ENCODE measurements at places on chromosomes 3 and 15. TPM values are rescaled to one million over a fixed set of nuclear protein-coding genes. Genes with fewer than 3 reads are reported as not detected.

DNA sequence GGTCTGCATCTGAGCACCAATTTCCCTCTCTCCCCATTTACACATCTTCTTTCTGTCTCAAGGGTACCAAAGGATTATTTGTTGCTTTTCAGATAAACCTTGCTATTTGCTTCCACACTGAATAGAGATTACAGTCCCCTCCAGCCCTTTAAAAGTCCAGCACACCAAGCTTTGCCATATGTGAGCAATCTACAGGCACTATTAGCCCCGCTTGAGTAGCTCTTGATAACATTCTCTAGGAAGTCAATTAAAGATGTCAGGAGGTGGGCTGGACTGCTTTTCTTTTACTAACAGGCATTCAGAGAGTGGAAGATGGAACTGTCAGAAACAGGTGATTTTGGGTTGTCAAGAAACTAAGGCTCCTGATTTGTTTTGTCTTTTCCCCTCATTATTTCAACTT lies 417.0 kb downstream of the ROBO2 start:
- H3K4me1 ChIP-seq: no peaks in the 10 kb centered on the region
- no peaks in the 10 kb centered on the region for H3K27me3 ChIP-seq
- H3K27ac ChIP-seq: no peak overlapping the region
- no peak overlapping the region for H3K4me3 ChIP-seq

- no peaks in the 10 kb centered on the region for H3K36me3 ChIP-seq
- H3K27me3 ChIP-seq: no peaks in the 10 kb centered on the region
- peaks cover 36% of the 10 kb centered on the region for H3K4me1 ChIP-seq
- peak; percentile 91 for DNase-seq
- peak overlapping the region; percentile 83 for H3K27ac ChIP-seq
- H3K4me3 ChIP-seq: peak overlapping the region; percentile 50
Measured at GRCh38 chr3:58526515-58526957, 10.5 kb downstream of the ACOX2 start.

DNA sequence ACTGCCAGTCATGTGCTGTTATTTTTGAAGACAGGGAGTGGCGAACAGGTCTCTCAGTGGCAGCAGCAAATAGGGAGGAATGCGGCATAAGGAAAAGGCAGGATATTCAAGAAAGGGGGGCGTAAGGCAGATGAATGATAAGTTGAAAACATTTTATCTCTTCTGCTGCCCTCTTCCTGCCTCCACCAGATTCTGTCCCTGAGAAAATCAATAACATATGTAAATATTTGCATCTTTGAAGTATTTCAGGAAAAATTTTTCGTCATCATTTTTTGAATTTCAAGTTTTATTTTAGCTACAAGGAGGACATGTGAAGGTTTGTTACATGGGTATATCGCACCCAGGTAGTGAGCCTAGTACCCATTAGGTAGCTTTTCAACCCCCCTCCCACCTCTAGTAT lies 616.7 kb downstream of the MCTP2 start:
- no peaks in the 10 kb centered on the region for H3K36me3 ChIP-seq
- DNase-seq: no peak
- no peak overlapping the region for H3K4me3 ChIP-seq
- H3K4me1 ChIP-seq: no peaks in the 10 kb centered on the region
- H3K27ac ChIP-seq: no peak overlapping the region

GRCh38 chr3:43036621-43037423 lies 57.7 kb downstream of the GASK1A start:
- no peaks in the 10 kb centered on the region for H3K27me3 ChIP-seq
- H3K27ac ChIP-seq: no peak overlapping the region
- H3K4me1 ChIP-seq: peaks cover 2% of the 10 kb centered on the region

- DNase-seq: peak; percentile 13
- H3K27me3 ChIP-seq: no peaks in the 10 kb centered on the region
- H3K4me1 ChIP-seq: peaks cover 37% of the 10 kb centered on the region
- H3K4me3 ChIP-seq: no peak overlapping the region
Measured at GRCh38 chr3:12230877-12231276, 58.0 kb upstream of the PPARG start.

GRCh38 chr3:130950641-130951040 lies 56.8 kb downstream of the ATP2C1 start:
- no peak for DNase-seq
- no peak overlapping the region for H3K27ac ChIP-seq
- no peaks in the 10 kb centered on the region for H3K27me3 ChIP-seq
- no peaks in the 10 kb centered on the region for H3K4me1 ChIP-seq

RLBP1 gene
- not detected for polyA plus RNA-seq

- peak within 1 kb of the TSS; percentile 88 for H3K4me3 ChIP-seq
- no peaks in the 10 kb centered on the region for H3K36me3 ChIP-seq
- DNase-seq: peak; percentile 12
- H3K27me3 ChIP-seq: no peaks in the 10 kb centered on the region
- peak within 1 kb of the TSS; percentile 48 for H3K27ac ChIP-seq
Measured at GRCh38 chr3:191329654-191330529, at the start of gene UTS2B. Gene UTS2B, minus strand, starts transcription at chr3:191330526. Its CDS starts 48,337 bp downstream, at chr3:191282189.

- H3K27ac ChIP-seq: no peak overlapping the region
- no peak overlapping the region for H3K4me3 ChIP-seq
- peaks cover 18% of the 10 kb centered on the region for H3K4me1 ChIP-seq
Measured at GRCh38 chr3:5754602-5755001, 567.1 kb downstream of the EDEM1 start.

GRCh38 chr3:62938583-62938982 lies 63.4 kb upstream of the CADPS start:
- H3K4me3 ChIP-seq: no peak overlapping the region
- DNase-seq: no peak
- no peaks in the 10 kb centered on the region for H3K36me3 ChIP-seq
- no peaks in the 10 kb centered on the region for H3K4me1 ChIP-seq
- H3K27ac ChIP-seq: no peak overlapping the region

GRCh38 chr3:32842987-32843386 lies 25.2 kb downstream of the TRIM71 start:
- no peak overlapping the region for H3K4me3 ChIP-seq
- no peak overlapping the region for H3K27ac ChIP-seq
- DNase-seq: no peak
- no peaks in the 10 kb centered on the region for H3K27me3 ChIP-seq

DNA sequence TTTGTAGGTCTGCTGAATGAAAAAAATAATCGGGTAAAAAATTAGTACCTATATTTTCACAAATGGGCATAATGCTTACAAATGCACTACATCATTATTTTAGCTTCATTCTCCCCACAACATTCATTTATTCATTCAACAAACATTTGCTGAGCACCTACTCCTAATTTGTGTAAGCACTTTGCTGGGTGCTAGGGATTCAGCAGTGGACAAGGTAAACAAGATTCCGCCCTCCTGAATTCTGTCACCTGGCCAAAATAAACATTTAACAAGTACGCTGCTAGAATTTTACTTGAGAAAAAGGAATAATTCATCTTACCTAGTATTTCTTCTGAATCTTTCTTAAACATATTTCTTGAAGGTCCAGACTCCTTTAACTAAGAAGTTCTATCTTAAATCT lies 72.1 kb downstream of the TIGIT start:
- no peak overlapping the region for H3K27ac ChIP-seq
- H3K4me3 ChIP-seq: no peak overlapping the region
- no peaks in the 10 kb centered on the region for H3K4me1 ChIP-seq
- H3K36me3 ChIP-seq: no peaks in the 10 kb centered on the region

- H3K27ac ChIP-seq: no peak overlapping the region
- H3K4me1 ChIP-seq: no peaks in the 10 kb centered on the region
- no peak overlapping the region for H3K4me3 ChIP-seq
- no peaks in the 10 kb centered on the region for H3K27me3 ChIP-seq
- no peak for DNase-seq
Measured at GRCh38 chr3:76820481-76820880, 219.4 kb upstream of the ROBO2 start.

PPP1R14D gene
- not detected for polyA plus RNA-seq

- peaks cover 58% of the 10 kb centered on the region for H3K4me1 ChIP-seq
- H3K36me3 ChIP-seq: peaks cover 41% of the 10 kb centered on the region
- peak overlapping the region; percentile 88 for H3K27ac ChIP-seq
- peak overlapping the region; percentile 48 for H3K4me3 ChIP-seq
- peak; percentile 83 for DNase-seq
Measured at GRCh38 chr3:52246728-52247408, 1.3 kb downstream of the PPM1M start.

DNA sequence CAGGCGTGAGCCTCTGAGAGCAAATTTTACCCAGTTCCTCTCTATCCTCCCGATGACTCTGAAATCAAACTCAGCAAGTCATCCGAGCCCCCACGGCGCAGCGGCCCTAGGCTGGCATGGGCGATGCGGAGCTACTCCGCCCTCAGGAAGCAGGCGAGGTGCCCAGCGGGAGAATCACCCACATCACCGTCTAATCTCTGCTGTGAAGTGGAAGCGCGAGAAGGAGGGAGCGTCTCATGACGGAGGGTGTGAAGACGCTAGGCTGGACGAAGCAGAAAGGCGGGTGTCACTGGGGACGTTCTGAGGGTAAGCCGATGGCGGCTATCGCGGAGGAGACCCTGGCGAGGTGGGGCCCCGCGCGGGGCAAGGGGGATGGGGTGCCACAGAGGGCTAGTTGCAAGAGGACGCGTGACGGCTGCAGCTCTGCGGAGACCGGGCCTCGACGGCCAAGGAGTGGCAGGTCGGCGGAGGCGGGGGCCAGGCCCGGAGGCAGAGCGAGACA lies 9.1 kb upstream of the GNAI2 start:
- peak overlapping the region; percentile 42 for H3K4me3 ChIP-seq
- H3K36me3 ChIP-seq: no peaks in the 10 kb centered on the region
- no peaks in the 10 kb centered on the region for H3K27me3 ChIP-seq
- peak; percentile 55 for DNase-seq

DNA sequence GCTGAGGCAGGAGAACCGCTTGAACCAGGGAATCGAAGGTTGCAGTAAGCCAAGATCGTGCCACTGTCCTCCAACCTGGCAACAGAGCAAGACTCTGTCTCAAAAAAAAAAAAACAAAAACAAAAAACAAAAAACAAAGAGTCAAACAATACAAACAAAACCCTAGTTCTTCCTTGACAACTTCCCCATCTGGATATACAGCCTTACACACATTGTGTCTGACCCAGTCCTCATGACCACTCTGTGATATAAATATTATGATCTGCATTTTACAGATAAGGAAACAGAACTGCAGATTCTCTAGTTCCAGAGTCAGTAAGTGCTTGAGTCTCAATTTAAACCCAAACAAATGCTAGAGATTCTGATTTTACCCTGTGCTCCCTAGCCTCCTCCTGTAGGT lies 4.8 kb upstream of the ESYT3 start:
- DNase-seq: no peak
- H3K27ac ChIP-seq: no peak overlapping the region
- H3K27me3 ChIP-seq: peaks cover 9% of the 10 kb centered on the region
- peaks cover 15% of the 10 kb centered on the region for H3K4me1 ChIP-seq

GRCh38 chr3:153305189-153305588 lies 143.2 kb downstream of the RAP2B start:
- no peak overlapping the region for H3K4me3 ChIP-seq
- H3K36me3 ChIP-seq: no peaks in the 10 kb centered on the region
- H3K27ac ChIP-seq: no peak overlapping the region
- no peak for DNase-seq
- H3K4me1 ChIP-seq: no peaks in the 10 kb centered on the region
- H3K27me3 ChIP-seq: no peaks in the 10 kb centered on the region

DNA sequence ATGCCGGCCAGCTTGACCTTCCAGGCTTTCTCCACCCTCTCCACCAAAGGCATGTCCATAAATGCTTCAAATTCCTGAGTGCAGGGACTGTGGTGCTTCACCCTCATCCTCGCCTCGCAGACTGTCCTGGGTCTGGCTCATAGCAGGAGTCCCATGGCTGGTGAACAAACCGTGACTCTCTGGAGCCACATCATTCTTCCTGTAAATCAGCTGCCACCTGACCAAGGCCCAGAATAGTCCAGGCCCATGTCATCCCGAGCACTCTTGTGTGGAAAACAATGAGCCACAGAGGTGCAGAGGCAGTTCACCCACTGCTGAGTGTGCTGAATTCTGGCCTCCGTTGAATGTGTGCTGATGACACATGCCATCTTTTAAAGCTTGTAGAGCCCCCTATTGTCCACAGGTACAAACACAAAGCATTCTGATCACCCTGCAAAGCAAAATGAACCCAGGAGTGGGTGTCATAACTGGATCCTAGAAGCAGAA lies 68.6 kb downstream of the ABHD5 start:
- no peak overlapping the region for H3K4me3 ChIP-seq
- H3K27ac ChIP-seq: no peak overlapping the region
- DNase-seq: no peak
- no peaks in the 10 kb centered on the region for H3K27me3 ChIP-seq
- peaks cover 4% of the 10 kb centered on the region for H3K4me1 ChIP-seq
- no peaks in the 10 kb centered on the region for H3K36me3 ChIP-seq

GRCh38 chr3:147655236-147655635 lies 246.1 kb downstream of the ZIC1 start:
- no peaks in the 10 kb centered on the region for H3K4me1 ChIP-seq
- no peak overlapping the region for H3K27ac ChIP-seq
- no peaks in the 10 kb centered on the region for H3K27me3 ChIP-seq
- no peak overlapping the region for H3K4me3 ChIP-seq
- DNase-seq: no peak
